ENCODE measurements at places on chromosomes 12 and 14.

DNA sequence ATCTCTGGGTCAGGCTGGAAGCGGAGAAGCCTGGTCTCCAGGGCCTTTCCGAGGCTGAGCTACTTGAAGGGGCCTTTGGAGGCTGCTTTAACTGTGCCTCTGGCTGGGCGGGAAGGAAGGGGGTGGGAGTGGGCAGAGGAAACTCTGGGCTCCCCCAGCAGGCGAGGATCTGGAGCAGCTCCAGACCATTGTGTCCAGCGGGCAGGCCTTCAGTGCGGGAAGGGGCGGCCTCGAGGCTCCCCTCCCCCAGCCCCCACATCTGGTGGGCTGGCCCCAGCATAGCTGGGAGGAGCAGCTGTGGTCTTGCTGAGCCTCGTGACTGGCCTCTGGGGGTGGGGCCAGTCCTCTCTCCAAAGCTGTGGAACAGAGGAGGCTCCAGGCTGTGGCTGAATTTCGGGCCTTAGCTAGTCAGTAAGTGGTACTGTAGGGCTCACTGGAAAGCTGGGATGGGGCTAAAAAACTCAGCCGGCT is 3.4 kb downstream of the TAMALIN start:
- DNase-seq = peak; percentile 17

DNA sequence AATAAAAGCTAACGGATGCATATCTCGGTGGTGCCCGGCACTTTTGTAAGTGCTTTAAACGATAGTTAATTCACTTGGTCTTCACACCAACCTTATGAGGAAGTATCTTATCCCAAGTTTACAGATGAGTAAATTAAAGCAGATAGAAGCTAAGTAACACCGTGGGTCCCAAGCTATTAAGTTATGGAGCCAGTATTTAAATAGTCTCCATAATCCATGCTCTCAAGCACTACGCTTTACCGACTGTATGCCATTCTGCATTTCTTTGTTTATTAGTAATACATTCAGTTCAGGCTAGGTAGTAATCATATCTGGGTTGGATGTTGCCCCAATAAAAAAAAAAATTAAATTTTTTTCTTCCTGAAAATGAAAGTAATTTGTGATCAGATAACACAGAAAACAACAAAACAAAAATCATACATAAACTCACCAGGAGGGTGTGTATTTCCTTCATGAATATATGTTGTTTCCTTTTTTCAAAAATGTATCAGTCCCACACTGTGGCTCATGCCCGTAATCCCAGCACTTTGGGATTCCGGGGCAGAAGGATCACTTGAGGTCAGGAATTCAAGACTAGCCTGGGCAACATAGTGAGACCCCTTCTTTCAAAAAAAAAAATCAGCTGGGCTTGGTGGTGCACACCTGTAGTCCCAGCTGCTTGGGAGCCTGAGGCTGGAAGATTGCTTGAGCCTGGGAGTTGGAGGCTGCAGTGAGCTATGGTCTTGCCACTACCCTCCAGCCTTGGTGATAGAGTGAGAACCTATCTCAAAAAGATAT is 1.4 kb upstream of the M6PR start:
- DNase-seq = no peak

DNA sequence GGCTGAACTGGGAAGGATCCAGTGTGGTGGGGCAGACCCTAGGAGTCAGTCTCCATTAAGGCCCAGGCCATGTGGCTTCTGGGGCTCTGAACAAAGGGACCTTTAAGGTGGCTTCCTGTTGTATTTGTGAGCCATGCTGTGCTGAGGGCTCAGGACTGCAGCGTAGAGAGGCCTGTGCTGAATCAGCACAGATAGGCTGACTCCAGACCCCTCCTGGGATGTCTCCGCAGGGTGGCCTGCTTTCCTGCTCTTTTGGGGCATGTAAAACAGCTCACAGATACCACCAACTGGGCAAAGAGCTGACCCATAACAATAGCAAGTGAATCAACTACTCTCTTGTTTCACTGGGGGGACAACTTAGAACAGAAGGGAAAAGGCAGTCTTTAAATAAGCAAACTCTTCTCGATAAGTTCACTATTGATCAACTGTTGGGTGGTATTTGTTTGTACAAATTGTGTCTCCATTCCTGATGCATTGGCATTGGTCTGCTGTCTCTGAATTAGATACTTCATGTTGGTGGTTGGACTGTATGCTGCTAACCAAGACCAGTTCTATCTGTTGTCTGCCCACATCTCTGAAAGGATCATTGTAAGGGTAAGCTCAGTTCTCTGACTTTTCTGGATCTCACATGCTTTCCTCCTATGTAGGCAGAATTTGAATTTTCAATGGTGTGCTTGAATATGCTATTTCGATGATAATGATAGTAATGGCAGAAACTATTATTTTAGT is 71.8 kb downstream of the MYRFL start:
- no peak for DNase-seq

GRCh38 chr12:25557830-25558436 is 4.8 kb upstream of the LMNTD1 start:
- DNase-seq = no peak

DNA sequence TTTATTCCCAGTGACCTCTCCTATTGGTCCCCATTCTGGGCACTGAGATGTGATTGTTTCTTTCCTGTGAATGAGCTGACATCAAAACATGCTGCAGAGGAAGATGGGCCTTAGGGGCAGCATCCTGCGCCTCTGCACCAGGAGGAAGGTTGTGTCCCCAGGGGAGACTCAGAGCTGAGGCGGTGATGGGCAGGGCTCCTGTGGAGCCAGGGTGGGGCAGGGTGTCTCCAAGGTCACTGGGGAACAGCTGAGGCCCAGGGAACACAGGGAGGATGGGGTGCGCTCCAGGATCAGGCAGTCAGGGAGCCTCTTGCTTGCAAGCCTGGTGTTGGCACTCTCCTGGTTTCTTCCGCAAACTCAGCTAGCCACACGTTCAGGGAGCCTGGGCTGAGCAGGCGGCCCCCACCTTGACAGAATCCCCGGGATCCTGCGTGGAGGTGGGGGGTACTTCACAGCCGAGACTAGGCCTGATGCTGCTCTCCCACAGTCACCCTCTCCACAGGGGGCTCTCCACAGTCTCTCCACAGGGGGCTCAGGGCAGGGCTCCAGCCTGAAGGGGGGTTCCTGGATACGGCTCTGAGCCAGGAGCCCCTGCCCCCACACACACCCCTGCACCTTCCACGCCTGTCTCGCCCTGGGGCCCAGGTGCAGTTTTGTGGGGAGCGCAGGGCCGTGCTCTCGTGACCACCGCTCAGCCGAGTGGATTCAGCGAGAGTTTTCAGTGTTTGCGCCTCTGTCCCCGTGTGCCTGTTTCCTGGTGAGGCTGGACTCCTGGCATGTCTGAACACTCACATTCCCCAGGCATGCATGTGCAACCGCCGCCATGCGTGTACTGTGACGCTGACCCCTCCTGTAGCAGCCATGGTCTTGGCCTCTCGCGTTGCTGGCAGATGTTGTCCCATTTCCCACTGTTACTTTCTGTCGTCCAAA is 264.7 kb downstream of the SEC23A start:
- no peak for DNase-seq

- DNase-seq = peak; percentile 36
Observed at GRCh38 chr12:124713436-124714082, 146.1 kb upstream of the NCOR2 start.

GRCh38 chr14:91299121-91300115 is 54.9 kb upstream of the GPR68 start:
- no peak for DNase-seq

DNA sequence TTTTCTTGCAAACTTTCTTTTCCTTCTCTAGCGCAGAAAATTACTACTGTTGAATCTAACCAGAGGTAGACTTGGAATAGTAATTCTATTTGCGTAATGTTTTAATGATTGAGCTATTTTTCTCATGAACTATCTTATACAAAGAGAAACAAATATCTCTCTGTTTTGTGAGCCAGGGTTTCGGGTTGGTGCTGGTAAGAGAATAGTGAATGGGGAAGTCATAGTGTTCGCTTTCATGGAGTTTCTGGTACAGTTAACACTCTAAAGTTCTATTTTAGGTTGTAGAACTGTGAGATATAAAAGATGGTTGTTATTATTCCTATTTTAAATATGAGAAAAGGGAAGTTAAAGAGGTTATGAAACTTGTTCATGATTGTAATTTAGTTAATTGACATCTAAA is 6.6 kb downstream of the CLEC1B start:
- no peak for DNase-seq

All from CD8-positive, alpha-beta T cell (primary cell).